ENCODE measurements at places on chromosomes 2 and 18.

DNA sequence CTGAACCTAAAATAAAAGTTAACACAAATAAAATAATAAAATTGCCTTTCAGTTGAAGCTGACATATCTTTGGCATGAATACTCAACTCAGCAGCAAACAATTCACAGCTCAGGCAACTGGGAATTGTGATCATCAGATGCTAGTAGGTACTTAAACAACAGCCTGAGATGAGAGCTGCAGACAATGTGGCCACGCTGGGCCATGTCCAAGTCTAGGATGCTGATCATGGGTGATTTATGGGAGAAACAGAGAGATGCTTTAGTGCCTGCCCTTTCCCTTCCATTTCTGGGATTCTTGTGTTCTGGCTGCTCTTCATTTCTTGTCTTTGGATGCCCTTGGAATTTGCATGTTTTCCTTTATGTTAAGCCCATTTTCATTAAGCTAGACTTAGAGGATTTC lies 212.4 kb upstream of the CWC22 start:
- no peak for DNase-seq

DNA sequence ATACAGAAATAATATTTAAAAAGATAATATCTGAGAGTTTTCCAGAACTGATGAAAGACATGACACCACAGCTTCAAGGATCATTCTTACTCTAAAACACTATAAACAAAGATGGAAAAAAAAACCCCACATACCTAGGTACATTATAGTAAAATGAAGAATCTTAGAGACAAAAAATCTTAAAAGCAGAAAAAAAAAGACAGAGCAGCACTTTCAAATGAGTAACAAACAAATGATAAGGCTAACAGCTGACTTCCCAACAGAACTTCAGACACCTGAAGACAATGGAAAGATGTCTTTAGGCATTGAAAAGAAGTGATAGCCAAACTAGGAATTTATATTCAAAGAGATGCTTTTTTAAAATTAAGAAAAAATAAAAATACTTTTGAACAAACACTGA lies 21.2 kb upstream of the AFF3 start:
- DNase-seq, result no peak

DNA sequence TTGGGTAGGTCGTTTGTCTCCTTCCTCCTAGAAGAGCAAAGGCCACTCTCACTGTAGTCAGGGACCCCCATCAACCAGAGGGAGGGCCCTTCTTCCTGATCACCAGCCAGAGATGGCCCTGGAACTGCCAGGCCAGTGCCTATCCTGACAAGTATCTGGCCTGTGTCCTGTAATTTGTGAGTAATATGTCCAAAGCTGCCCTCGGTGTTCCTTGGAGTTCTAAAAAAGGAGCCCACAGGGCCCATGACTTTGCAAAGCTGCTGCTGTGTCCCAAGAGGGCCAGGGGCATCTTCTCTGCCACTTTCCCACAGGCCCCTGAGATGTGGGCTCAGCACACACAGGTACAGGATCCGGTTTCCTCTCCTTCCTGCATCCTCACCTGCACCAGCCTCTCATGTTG lies 212.4 kb downstream of the SEPTIN10 start:
- no peak for DNase-seq

DNA sequence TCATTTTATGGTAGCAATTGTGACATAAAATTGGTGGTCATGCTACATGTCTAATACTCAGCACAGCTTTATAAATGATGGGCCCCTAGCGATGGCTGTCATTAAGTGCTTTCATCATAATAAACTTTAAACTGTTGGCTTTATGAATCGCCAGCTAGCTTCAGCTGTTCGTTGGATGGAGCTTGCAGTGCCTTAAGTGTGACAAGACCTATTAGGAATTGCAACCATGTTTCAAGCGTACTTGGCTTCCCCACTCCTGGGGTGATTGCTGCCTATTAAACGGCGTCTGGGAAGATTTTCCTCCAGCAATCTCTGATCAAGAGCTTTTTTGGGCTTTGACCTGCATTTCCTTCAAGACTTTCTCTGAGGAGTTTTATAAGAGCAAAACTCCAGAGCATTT lies 164.5 kb upstream of the SIX3 start:
- no peak for DNase-seq

DNA sequence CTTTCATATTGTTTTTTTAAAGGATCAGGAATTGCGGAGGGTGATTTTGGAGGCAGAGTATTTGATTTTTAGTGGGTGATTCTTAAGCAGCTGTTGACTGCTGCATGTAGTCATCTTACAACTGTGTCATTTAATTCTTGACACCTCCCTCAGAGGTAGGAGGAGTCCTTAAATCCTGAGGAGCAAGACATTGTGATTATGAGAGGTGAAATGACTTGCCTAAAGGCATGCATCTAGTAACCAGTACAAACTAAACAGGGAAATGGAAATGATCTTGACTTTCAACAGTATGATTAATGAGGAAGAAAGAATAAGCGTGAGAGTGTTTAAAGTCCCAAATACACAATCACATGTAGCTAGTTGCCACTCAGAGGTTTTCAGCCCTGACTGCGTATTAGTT lies 440.7 kb downstream of the THSD7B start:
- DNase-seq, result no peak

DNA sequence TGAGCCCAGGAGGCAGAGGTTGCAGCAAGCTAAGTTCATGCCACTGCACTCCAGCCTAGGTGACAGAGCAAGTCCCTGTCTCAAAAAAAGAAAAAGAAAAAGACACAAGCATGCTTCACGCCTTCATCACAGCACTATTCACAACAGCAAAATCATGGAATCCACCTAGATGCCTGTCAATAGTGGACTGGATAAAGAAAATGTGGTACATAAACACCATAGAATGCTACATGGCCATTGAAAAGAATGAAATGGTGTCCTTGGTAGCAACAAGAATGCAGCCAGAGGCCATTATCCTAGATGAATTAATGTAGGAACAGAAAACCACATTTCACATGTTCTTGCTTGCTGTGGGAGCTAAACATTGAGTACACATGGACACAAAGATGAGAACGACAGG lies 392.6 kb downstream of the EIPR1 start:
- DNase-seq, result no peak

DNA sequence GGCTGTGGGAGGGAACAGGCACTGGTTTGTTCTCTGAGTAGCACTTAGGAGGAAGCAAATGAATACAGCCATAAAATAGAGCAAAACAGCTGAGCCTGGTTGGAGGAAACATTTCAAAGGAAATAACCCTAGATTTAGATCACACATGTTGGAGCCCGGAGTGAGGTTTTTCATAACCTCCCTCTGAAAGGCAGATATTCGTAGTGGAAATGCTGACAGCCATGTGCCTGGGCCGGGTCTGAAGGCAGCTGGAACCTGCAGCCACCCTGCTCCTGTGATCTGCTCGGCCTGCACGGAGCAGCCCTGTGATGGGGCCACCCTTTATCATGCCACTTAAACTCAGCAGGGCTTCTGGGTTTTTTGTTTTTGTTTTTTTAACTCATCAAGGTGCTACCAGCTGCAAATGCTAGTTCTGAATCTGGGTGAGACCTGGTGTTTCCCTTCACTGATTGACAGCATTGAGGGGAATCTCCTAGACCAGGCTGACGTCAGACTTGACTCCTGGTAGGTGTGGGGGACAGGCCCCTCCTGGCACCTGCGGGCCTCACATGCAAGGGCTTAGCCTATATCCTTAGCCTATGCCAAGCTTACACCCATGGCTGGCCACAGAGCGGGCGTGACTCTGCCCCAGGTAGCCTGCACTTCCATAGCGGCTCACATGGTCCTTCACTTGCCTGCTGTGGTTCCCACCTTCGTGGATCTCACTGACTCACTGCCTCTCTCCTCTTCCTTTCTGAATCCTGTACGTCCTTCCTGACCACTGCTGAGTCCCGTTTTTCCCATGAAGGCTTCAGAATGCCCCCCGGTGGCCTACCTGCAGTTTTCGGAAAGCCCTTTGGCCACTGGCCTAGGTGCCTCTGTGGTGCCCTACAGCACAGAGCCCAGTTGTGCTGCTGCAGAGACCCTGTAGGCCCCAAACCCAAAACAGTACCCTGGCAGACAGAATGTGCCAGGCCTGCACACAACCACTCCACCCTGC lies 217.3 kb downstream of the SEPTIN10 start:
- DNase-seq, result no peak

DNA sequence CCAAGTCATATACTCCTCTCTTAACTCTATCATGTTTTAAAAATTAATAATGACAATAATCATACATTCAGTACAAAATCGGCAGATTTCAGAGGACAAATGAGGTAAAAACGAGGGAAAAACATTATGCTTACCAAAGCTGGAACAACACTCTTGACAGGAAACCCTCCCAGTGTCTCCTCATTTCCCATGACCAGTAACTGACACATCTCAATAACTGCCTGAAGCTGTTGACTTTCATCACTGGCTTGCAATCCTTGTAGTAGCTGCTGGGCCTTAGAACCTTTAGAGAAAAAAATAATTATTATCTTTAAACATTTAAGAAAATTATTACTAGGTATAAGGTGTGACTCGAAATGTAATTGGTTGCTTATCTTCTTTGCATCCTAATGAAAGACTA lies 103.6 kb downstream of the TRIP12 start:
- DNase-seq, result no peak

DNA sequence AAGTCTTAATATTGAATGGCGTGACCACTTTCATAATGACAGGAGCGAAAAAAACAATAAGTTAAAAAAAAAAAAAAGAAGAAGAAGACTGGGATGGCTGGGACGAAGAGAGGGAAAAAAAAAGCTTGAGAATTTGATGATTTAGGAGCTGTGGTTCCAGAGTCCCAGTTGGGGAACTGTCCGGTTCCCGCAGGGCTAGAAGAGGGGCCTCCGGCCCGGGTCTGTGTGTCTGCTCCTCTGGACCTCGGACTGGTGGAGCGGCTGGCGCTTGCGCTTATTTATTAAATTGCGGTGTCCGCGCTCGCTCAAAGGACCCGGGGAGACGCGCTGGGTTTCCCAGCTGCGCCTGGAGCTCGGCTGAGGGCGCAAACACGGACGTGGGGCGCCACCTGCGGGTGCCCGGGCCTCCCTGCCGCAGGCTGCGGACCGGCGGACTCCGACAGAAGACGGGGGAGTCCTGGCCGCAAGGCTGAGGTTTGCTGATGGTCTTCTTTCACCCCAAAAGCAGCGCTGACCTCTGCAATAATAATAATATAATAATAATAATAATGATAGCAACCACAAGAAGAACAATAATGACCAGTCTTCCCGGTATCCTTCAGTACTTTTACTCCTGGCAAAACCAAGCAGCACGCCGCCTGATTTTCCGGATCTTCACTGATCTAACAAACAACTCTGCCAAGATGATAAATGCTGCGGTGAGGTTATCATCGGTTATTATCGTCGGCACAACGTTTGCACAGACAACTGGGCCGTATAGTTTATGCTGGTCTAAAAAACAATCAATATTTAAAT lies at the start of gene CBLN2:
TSS of gene CBLN2 (minus strand) at position 251 of the 795 bp plus-strand sequence. CDS start 2,182 bp downstream, outside the sequence.
- DNase-seq, result peak; percentile 93

GRCh38 chr2:117359266-117359914 lies 455.1 kb upstream of the DDX18 start:
- no peak for DNase-seq

GRCh38 chr18:57619876-57620275 lies 1.8 kb downstream of the NARS1 start:
- no peak for DNase-seq
